Activated CD8-positive, alpha-beta T cell treated with anti-CD3 and anti-CD28 coated beads, Interleukin-2, amount 10 ng/mL, durations not matched to agents 7 days and 5 days (primary cell): ENCODE measurements at places on chromosomes 1 and 21. TPM values are rescaled to one million over a fixed set of nuclear protein-coding genes. Genes with fewer than 3 reads are reported as not detected.

DNA sequence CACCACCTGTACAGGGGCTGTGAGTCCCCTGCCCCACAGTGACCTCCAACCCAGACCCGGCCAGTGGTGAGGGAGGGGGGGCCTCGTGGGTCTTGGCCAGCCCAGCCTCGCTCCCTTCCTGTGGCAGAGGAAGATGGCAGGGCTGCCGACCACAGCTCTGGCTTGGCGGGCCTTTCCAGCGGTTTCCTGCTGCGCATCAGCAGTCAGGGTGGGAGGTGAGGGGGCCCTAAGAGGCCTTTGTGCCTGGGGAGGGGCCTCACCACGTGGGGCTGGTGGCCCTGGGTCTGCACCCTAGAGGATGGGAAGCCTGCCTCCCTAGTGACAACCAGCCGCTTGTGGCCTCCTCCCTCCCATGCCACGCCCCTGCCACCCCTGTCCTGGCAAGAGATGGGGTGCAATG lies 72.6 kb upstream of the ARHGEF16 start:
- peaks cover 2% of the 10 kb centered on the region for H3K27me3 ChIP-seq
- H3K27ac ChIP-seq: no peak overlapping the region
- DNase-seq: no peak
- H3K36me3 ChIP-seq: no peaks in the 10 kb centered on the region

GRCh38 chr1:162861101-162861500 lies at the start of gene CCDC190:
Gene CCDC190, minus strand, starts transcription at chr1:162861175. Its CDS starts 1,529 bp downstream, at chr1:162859646.
- H3K27me3 ChIP-seq: peaks cover 8% of the 10 kb centered on the region
- no peaks in the 10 kb centered on the region for H3K36me3 ChIP-seq
- no peak within 1 kb of the TSS for H3K4me3 ChIP-seq
- no peak within 1 kb of the TSS for H3K27ac ChIP-seq
- H3K4me1 ChIP-seq: no peaks in the 10 kb centered on the region

- peaks cover 16% of the 10 kb centered on the region for H3K4me1 ChIP-seq
- no peak overlapping the region for H3K27ac ChIP-seq
- H3K27me3 ChIP-seq: peaks cover 74% of the 10 kb centered on the region
- DNase-seq: no peak
- H3K4me3 ChIP-seq: peak overlapping the region; percentile 5
These were observed 2.4 kb upstream of the SIM2 start for GRCh38 chr21:36696390-36697059.

The LDLRAD1 gene
- not detected for total RNA-seq

- H3K27me3 ChIP-seq: no peaks in the 10 kb centered on the region
- no peak overlapping the region for H3K27ac ChIP-seq
- H3K4me1 ChIP-seq: peaks cover 2% of the 10 kb centered on the region
- H3K4me3 ChIP-seq: no peak overlapping the region
- H3K36me3 ChIP-seq: no peaks in the 10 kb centered on the region
These were observed 288.4 kb downstream of the SMYD3 start for GRCh38 chr1:246218686-246219085.

GRCh38 chr1:226026833-226027232 lies 27.7 kb upstream of the SDE2 start:
- H3K4me1 ChIP-seq: peaks cover 2% of the 10 kb centered on the region
- no peak for DNase-seq
- no peak overlapping the region for H3K27ac ChIP-seq

DNA sequence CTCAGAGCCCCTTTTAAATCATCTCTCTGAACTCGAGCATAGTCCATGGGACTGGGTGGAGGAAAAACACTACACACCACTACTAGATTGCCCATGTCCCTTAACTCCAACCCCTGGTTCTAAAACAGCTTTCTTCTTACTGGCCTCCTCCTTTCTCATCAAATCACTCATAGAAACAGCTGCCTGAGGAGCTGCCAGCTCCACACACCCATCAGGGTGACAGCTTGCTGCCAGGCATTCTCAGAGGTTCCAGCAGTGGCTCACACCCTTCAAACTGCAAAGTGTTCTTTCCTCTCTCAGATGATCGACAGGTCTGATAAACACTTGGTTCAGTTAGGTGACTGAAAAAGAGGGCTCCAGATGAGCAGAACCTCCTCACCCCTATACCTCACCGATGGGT lies 543.0 kb upstream of the PLXNA2 start:
- no peaks in the 10 kb centered on the region for H3K4me1 ChIP-seq
- DNase-seq: no peak
- H3K4me3 ChIP-seq: no peak overlapping the region
- no peaks in the 10 kb centered on the region for H3K36me3 ChIP-seq
